ENCODE measurements at places on chromosomes 2 and 18. TPM values are rescaled to one million over a fixed set of nuclear protein-coding genes. Genes with fewer than 3 reads are reported as not detected.

Gene KIF1A
- polyA plus RNA-seq = 0.25 TPM

Gene GPBAR1
- polyA plus RNA-seq = 3.1 TPM

- DNase-seq = no peak
- H3K27ac ChIP-seq = no peak overlapping the region
- H3K27me3 ChIP-seq = no peaks in the 10 kb centered on the region
- H3K36me3 ChIP-seq = no peaks in the 10 kb centered on the region
- no peaks in the 10 kb centered on the region for H3K4me1 ChIP-seq
Measured at GRCh38 chr2:200705305-200706041, 106.2 kb upstream of the BZW1 start.

Gene DPP4
- 4.1 TPM for polyA plus RNA-seq

- no peak overlapping the region for H3K4me3 ChIP-seq
- no peaks in the 10 kb centered on the region for H3K36me3 ChIP-seq
- no peak overlapping the region for H3K27ac ChIP-seq
- H3K4me1 ChIP-seq = no peaks in the 10 kb centered on the region
- no peak for DNase-seq
Measured at GRCh38 chr2:56464613-56465012, 280.8 kb downstream of the CCDC85A start.

- H3K36me3 ChIP-seq = no peaks in the 10 kb centered on the region
- no peaks in the 10 kb centered on the region for H3K27me3 ChIP-seq
- H3K4me3 ChIP-seq = no peak overlapping the region
- no peak overlapping the region for H3K27ac ChIP-seq
- no peaks in the 10 kb centered on the region for H3K4me1 ChIP-seq
Measured at GRCh38 chr2:44075541-44075940, 79.8 kb upstream of the LRPPRC start.

Gene PJVK
- polyA plus RNA-seq = 0.75 TPM

- H3K36me3 ChIP-seq = peaks cover 6% of the 10 kb centered on the region
- H3K27ac ChIP-seq = no peak overlapping the region
- no peaks in the 10 kb centered on the region for H3K27me3 ChIP-seq
- DNase-seq = no peak
- H3K4me3 ChIP-seq = no peak overlapping the region
Measured at GRCh38 chr2:224753743-224754540, 37.8 kb upstream of the CCDC195 start.
